Neuronal stem cell (in vitro differentiated cells): ENCODE measurements at places on chromosomes 11 and 22.

DNA sequence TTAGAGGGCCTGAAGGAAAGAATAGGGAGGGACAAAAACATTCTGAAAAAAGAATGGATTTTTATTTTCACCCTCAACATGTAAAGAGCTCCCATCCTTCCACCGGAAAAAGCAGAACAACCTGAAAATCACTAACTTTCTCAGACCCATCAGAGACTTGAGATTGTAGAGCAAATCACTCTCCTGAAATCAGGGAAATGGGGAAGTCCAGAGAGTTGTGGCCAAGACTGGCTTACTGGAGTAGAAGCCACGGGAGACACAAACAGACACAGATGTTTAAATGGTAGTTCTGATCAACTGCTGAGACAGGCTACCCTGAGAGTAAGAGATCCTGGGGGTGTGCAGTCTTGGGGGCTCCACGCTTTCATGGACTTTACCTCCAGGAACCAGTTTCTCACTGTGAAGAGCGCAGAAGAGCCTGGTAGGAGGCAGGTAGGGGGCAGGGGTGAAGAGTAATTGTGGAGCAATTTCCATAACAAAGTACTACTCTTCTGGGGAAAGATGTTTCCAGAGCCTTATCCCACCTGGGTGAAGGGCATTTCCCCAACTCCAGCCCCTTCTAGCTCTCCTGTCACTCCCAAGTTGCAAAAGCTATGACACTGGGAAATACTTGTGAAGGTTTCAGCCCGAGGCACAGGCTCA lies 47.1 kb downstream of the ASCL2 start:
- DNase-seq, result no peak

GRCh38 chr11:114215871-114216795 lies 80.1 kb upstream of the NNMT start:
- DNase-seq, result no peak

GRCh38 chr22:50473855-50474671 lies 772 bp downstream of the SBF1 start:
- no peak for DNase-seq

DNA sequence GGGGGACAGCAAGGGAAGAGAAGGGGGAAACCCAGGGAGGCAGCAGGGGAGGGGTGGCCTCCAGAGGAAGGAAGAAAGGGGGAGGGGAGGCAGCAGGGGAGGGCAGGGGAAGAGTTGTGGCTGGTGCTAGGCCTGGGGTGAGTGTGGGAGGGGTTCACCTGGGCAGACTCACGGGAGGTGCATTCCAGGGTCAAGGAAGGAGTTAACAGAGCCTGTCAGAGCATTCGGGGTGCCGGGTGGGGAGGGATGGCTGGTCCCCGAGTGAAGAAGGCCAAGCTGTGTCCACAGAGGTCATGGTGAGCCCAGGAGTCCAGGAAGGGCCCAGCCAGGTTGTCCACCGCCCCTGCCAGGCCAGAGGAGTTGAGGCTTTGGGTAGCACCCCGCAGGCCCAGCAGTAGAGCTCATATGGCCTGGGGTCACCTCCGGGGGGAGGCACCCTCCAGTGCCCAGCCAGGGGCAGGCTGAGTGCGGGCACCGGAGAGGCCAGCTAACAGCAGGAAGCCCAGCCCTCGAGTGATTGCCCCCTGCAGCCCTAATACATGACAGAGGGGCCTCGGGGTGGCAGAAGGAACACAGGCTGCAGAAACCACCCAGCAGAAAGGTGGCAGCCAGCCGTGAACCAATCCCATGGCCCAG lies 31.1 kb upstream of the PPARA start:
- DNase-seq, result no peak

DNA sequence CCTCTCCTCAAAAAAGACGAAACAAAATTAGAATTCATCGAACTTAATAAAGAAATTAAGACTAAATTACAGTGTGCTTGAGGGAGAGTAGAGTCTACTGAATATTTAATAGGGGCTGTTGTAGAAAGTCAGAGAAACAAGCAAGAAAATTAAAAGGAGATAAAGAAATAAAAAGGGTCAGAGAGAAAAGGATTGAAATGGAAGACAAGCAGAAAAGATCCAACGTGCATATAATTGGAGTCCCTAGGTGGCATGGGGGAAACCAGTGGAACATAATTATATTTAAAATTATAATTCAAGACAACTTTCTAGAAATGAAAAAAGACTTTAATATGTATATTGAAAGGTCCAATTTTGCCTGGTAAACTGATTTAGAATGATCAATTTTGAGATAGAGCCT lies 74.3 kb downstream of the ACER3 start:
- DNase-seq, result no peak
